ENCODE measurements at places on chromosomes 5 and 9. TPM values are rescaled to one million over a fixed set of nuclear protein-coding genes. Genes with fewer than 3 reads are reported as not detected.

SLC34A1 gene
- not detected for total RNA-seq

PCDHA10 gene
- 47.7 TPM for total RNA-seq

SLC25A25 gene
- total RNA-seq, result 33.0 TPM

DNA sequence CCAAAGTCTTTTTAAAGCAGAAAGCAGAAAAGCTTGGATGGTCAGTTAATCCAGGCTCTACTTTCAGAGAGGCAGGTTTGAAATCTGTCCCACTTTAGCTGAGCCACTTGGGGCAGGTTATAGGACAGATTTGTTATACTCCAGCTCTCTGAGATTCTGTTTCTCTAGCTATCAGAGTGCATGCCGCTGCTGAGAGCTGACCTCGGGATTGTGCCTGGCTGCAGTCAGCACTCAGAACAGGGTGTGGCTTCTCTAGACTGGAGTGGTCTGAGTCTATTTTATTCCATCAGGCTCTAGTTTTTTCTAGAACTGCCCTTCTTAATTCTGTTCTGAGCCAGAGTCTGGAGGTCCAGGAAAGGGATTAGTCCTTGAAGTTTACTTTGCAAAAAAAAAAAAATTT is 67.7 kb downstream of the NDFIP1 start:
- no peak overlapping the region for H3K27ac ChIP-seq
- peaks cover 9% of the 10 kb centered on the region for H3K4me1 ChIP-seq
- no peak for DNase-seq
- H3K4me3 ChIP-seq, result no peak overlapping the region
- H3K36me3 ChIP-seq, result no peaks in the 10 kb centered on the region
- H3K27me3 ChIP-seq, result no peaks in the 10 kb centered on the region

DNA sequence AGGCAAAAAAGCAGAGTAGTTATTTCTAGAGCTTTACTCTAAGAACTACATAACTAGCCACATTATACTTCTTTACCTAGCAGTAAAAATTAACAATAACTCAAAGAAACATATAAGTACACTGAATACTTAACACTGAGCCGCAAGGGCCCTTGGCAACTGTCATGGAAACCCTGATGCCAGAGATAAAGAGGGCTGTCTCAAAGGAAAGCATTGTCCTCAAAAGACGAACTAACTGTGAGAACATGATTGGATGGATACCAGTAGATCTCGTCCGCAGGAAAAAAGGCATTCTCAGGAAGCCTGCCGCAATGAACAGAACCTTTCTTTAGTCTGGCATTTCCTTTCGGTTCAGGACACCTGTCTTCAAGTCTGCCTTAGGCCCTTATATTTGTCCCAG is 379.0 kb upstream of the SLC30A5 start:
- peaks cover 2% of the 10 kb centered on the region for H3K27me3 ChIP-seq
- H3K36me3 ChIP-seq, result no peaks in the 10 kb centered on the region
- DNase-seq, result no peak

GRCh38 chr5:2753452-2754420 is 2.3 kb upstream of the IRX2 start:
- peaks cover 5% of the 10 kb centered on the region for H3K36me3 ChIP-seq
- H3K4me1 ChIP-seq, result peaks cover 29% of the 10 kb centered on the region
- DNase-seq, result peak; percentile 43
- no peak overlapping the region for H3K27ac ChIP-seq

DNA sequence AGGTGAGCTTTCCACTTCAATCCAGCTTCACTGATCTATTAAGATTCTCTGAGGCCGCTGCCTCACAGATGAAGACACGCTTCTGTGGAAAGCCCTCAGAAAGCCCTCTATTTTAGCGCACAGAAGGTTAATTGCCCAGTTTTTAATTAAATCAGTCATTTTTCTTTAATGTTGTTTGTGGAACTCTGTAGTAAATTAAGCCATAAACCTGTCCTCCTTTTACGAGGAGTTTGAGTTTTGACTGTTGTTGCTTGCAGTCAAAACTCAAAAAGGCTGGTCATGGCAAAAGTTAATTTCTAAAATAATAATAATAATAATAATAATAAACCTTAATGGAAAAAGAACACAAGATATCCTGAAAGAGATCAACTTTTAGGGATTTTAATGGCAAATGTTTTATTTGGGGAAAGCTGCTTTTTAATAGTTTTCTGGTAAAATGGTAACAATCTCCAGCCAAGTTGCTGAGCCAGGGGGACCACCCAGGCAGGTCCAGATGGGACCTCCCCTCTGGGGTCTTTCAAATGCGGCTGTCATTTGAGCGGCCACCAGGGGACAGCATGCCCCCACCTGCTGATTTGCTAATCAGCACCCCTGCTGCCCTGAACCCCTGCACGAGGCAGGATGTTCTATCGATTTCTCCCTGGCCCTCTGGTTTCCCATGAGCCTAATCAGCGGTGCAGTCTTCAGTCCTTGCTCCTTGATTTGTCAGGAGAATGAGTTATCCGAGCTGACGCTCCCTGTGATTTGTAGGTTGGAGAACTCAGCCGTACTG is 247.2 kb downstream of the FSTL4 start:
- H3K27ac ChIP-seq, result peak overlapping the region; percentile 60
- H3K4me1 ChIP-seq, result peaks cover 29% of the 10 kb centered on the region
- H3K27me3 ChIP-seq, result peaks cover 3% of the 10 kb centered on the region
- peak; percentile 77 for DNase-seq

DNA sequence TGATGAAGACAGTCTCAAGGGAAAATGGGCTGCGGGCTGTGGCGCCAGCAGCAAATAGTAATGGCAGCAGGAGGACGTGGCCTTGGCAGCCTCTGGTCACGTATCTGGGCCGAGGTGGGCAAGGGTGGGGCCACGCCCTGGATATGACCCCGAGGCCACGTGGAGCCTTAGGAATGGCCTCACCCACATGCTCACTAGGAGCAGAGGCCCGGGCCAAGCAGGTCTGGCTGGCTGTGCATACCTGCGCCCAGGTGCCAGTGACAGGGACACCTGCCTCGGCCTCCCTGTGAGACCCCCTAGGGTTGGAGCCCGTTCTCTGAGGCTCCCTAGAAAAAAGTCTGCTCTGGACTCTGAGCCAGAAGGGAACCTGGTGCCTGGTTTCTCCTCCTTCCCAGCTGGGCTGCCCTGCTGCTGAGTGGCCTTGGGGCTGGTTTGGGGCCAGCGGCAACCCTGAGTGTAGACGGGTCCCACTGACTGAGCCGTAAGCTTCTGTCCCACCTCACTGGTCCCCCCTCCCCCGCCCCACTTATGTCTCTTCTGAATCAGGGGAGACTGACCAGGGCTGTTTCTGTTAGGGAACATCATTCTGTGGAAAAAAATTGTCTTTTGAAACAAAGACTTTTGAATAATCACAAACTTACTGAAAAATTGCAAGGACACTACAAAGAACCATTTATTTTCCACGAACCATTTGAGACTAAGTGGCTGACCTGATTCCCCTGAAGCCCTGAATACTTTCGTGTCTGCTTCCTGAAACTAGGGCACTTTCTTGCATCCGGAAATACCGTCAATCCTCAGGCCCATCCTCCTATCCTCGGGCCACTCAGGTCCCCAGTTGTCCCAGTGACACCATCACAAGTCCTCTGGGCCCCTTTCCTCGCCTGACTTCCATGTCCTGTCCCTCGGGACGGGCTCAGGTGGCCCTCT is 60.8 kb downstream of the WNK2 start:
- no peak for DNase-seq
- peak overlapping the region; percentile 32 for H3K4me3 ChIP-seq
- peak overlapping the region; percentile 72 for H3K27ac ChIP-seq
- peaks cover 9% of the 10 kb centered on the region for H3K27me3 ChIP-seq

- no peak overlapping the region for H3K4me3 ChIP-seq
- H3K4me1 ChIP-seq, result peaks cover 7% of the 10 kb centered on the region
- H3K27me3 ChIP-seq, result no peaks in the 10 kb centered on the region
- DNase-seq, result no peak
- H3K27ac ChIP-seq, result no peak overlapping the region
These were observed 1.3 kb downstream of the MINAR2 start for GRCh38 chr5:129748913-129749880.

DNA sequence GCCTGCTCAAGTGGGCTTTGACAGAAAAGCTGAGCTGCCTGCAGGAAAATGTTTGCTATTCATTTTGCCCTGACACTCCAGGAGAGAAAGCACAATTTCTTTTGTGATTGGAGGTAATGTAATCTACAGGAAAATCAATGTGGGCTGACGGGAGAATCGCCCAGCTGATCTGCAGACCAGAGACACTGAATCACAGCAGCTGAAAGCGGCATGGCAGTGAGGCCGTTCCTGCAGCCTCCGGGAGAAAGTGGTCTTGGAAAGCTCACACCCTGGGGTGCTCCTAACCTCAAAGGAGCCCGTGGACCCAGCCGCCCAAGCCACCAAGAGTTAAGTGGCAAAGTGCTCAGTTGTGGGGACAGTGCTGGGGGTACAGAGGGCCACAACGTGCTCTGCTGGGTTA is 593.6 kb downstream of the BNC2 start:
- peaks cover 4% of the 10 kb centered on the region for H3K27me3 ChIP-seq
- no peak overlapping the region for H3K4me3 ChIP-seq
- peaks cover 4% of the 10 kb centered on the region for H3K36me3 ChIP-seq

DNA sequence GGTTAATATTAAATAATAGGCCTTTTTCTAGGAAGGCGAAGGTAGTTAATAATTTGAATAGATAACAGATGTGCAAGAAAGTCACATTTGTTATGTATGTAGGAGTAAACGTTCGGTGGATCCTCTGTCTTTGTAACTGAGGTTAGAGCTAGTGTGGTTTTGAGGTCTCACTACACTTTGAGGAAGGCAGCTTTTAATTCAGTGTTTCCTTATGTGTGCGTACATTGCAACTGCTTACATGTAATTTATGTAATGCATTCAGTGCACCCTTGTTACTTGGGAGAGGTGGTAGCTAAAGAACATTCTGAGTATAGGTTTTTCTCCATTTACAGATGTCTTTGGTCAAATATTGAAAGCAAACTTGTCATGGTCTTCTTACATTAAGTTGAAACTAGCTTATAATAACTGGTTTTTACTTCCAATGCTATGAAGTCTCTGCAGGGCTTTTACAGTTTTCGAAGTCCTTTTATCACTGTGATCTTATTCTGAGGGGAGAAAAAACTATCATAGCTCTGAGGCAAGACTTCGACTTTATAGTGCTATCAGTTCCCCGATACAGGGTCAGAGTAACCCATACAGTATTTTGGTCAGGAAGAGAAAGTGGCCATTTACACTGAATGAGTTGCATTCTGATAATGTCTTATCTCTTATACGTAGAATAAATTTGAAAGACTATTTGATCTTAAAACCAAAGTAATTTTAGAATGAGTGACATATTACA is 45.7 kb downstream of the TGFBR1 start:
- H3K4me1 ChIP-seq, result peaks cover 2% of the 10 kb centered on the region
- DNase-seq, result no peak
- H3K27ac ChIP-seq, result no peak overlapping the region
- no peaks in the 10 kb centered on the region for H3K27me3 ChIP-seq

Data from glutamatergic neuron (in vitro differentiated cells).